ENCODE measurements at places on chromosomes 6 and 20.

DNA sequence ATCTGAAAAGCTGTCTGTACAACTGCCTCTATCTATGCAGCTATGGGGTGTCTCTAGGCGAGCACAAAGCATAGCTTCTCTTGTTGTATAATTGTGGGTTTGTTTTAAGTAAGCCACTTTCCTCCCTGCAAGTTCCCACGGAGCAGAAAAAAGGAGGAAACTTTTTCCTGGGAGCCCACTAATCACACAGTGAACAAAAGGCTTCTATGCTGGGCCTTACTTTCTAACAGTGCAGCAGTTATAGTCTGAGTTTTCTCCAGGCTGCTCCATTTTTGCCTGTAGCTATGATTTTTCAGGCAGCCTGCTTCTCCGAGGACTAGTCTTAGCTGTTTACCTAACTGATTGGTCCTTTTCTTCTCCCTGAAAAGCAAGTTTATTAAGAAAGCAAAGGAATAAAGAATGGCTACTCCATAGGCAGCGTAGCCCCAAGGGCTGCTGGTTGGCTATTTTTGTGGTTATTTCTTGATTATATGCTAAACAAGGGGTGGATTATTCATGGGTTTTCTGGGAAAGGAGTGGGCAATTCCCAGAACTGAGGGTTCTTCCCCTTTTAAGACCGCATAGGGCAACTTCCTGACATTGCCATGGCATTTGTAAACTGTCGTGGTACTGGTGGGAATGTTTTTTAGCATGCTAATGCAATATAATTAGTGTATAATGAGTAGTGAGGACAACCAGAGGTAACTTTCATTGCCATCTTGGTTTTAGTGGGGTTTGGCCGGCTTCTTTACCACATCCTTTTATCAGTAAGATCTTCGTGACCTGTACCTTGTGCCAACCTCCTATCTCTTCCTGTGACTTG is 84.3 kb downstream of the OPRM1 start:
- no peak for DNase-seq

GRCh38 chr20:41395667-41396664 is 29.3 kb upstream of the EMILIN3 start:
- DNase-seq, result no peak

GRCh38 chr6:170049641-170050561 is 241.0 kb downstream of the DLL1 start:
- no peak for DNase-seq

GRCh38 chr20:63772781-63773518 is 33.4 kb downstream of the SLC2A4RG start:
- no peak for DNase-seq

DNA sequence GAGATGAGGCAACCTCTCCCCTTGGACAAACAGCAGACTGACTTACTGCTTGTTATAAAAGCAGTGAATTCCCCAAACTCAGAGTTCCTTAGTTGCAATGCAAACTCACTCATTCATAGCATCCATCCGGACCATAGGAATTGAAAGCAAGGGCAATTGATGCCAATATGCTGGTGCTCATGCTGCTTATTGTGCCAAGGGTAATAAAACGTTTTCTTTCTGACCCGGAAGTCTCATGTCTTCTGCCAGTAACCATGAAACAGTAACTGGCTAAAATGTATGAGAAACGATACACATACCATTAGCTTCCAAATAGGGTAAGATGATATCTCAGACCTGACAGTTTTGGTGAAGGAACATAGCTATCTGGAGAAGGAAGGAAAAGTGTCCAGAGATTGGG is 18.1 kb downstream of the PRKN start:
- DNase-seq, result no peak

GRCh38 chr20:39356908-39357307 is 394.8 kb downstream of the DHX35 start:
- DNase-seq, result no peak

- DNase-seq, result peak; percentile 73
Measured at GRCh38 chr6:2952557-2953095, 18.7 kb downstream of the SERPINB6 start.

DNA sequence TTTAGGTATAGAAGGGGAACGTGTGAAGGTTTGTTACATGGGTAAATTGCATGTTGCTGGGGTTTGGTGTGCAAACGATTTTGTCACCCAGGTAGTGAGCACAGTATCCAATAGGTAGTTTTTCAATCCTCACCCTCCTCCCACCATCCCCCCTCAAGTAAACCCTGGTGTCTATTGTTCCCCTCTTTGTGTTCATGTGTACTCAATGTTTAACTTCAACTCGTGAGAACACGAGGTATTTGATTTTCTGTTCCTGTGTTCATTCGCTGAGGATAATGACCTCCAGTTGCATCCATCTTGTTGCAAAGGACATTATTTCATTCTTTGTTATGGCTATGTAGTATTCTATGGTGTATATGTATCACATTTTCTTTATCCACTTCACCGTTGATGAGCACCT is 11.6 kb upstream of the VNN1 start:
- no peak for DNase-seq

- no peak for DNase-seq
Measured at GRCh38 chr6:129860908-129861665, at the start of gene TMEM244. TMEM244 (minus strand) TSS chr6:129861315; CDS start chr6:129861188, 127 bp downstream.

DNA sequence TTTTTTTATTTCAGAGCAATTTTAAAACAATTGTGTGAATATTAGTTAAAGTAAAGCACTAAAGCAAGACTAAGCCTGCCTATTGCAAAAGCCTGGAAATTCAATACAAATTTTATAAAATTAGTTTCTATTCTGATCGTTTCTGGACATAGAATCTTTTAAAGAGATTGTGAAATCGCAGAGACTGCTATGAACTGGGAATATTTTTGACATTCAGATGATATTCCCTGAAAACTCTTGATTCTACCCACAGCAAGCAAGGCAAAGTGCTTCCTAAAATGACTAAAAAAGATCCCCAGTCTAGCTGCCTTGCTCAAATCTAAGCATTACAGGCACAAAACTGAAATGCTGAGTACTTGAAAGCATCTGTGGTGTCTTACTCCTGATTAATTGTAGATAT is 187.6 kb upstream of the CEP162 start:
- DNase-seq, result no peak

DNA sequence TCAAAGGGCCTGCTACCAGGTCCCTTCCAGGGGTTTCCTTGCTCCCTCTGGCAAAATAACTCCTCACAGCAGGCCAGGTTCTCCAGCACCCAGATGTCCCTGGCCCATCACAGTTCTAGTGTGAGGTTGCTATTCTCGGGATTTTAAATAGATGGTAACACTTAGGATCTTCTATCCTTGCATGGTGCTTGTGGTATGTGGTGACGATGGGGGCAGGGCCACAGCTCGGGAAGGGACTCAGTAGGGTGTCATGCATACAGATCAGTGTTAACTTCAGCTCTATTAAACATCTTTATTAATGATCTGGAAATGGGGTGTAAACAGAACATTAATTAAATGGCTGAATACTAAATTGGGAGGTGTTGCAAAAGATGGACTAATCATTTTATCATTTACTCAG is 323.8 kb downstream of the QKI start:
- DNase-seq, result no peak

DNA sequence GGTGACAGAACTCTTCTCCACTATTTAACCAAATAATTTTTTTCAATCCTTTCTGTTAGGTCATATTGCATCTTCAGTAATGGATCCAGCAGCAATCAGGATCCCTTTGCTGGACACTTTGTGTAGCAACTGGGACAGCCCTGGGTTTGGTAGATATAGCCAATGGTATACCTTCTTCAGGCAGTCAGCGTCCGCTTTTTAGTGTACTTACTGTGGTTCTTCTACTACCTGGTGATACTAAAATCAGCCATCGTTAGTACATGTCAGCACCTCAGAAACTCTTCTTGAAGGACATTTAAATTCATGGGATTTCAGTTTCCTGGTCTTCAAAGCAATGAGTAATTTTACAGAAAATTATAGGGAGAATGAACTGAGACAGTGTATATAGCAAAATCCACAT is 93.5 kb downstream of the ADGRG6 start:
- DNase-seq, result no peak

GRCh38 chr6:6379573-6379972 is 59.1 kb upstream of the F13A1 start:
- no peak for DNase-seq
